ENCODE measurements at places on chromosomes 2 and 18.

- no peak for DNase-seq
Measured at GRCh38 chr2:118846953-118847761, at the start of gene EN1. Gene EN1 (minus strand): TSS chr2:118847648. CDS start chr2:118847167, 481 bp downstream.

- no peak for DNase-seq
Measured at GRCh38 chr2:49754381-49754780, 600.1 kb upstream of the FSHR start.

DNA sequence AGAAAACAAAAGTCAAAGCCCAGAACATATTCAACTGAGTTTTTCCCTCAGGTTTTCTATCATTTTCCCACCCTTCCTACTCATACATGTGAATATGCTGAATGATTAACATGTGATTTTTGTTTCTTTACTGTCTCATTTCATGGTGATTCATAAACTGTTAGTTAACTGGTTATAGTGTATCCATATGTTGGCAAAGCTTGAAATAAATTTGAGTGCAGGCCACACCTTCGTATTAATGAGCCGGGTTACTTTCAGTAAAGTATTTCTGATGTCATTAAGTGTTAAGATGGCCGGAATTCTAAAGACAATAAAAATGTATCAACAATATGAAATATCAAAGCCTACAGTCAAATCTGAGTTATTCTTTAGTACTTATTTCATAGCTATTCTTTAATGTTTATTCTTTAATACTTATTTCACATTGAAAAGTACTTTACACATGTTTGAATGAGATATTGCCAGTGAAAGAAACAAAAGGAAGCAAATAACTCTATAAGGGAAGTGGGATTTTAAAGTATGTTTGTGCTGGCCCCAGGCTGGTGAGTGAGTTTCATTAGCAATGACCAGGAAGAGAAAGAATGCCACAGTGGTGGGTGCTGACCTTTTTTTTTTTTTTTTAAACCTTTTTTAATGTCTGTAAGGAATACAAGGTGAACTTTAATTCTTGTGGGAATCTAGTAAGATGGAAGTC is 178.6 kb downstream of the NEDD4L start:
- no peak for DNase-seq

- no peak for DNase-seq
Measured at GRCh38 chr2:159410276-159410675, 123.8 kb upstream of the WDSUB1 start.

DNA sequence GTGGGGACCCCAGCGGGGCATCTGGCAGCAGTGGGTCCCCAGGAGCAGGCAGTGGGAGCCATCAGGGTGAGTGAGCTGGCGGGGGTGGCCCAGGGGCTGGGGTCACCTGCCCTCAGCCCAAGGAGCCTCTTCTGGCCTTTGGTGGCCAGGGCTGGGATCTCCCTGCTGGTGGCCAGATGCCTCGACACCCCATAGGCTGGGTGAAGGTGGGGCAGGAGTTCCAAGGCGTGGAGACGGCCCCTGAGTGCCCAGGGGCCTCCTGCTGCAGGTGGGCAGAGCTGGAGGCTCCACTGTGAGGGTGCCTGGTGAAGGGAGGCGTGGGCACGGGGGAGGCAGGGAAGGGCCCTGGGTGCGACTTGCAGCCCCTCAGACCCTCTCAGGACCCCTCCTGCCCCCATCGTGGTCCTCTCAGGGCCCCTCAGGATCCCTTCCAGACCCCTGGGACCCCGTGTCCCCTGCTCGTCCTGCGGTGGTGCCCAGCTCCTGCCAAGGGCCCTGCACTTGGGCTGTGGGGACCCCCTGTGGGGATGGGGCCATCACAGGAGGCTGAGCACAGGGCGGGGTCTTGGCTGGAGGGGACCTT is 5.0 kb upstream of the GPR35 start:
- DNase-seq = no peak

GRCh38 chr2:226211439-226211838 is 588.2 kb downstream of the IRS1 start:
- no peak for DNase-seq

GRCh38 chr2:233892793-233893192 is 24.4 kb upstream of the TRPM8 start:
- DNase-seq = no peak

GRCh38 chr18:36372903-36373311 is 75.4 kb downstream of the FHOD3 start:
- DNase-seq = no peak
